WTC11 (cell line): ENCODE measurements at places on chromosomes 13 and 19.

GRCh38 chr13:40161931-40162330 is 504.5 kb downstream of the FOXO1 start:
- no peaks in the 10 kb centered on the region for H3K36me3 ChIP-seq
- no peak for DNase-seq
- peaks cover 4% of the 10 kb centered on the region; the same call in 1 of the 2 replicates for H3K4me1 ChIP-seq

DNA sequence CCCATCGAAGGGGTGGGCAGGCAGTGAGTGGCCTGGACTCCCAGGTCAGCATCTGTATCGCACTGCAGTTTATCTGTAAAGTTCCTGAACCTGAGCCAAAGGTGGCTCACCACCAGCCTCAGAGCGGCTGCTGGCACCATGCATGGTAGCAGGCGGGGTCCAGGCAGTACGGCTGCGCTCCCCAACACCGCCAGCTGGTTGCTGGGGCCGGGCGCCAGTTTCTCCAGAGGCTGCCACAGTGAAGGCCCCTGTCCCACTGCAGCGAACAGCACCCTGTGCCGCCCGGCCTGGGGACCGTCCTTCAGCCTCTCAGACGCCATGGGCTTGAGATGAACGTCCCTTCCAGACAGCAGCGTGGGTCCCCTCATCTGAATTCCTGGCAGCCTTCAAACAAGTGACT is 109.8 kb downstream of the KDM4B start:
- H3K27ac ChIP-seq = no peak overlapping the region
- peaks cover 22% of the 10 kb centered on the region for H3K36me3 ChIP-seq
- peaks cover 12% of the 10 kb centered on the region for H3K4me1 ChIP-seq
- no peak overlapping the region for H3K4me3 ChIP-seq
- DNase-seq = no peak

GRCh38 chr19:33689138-33689746 is 67.5 kb downstream of the CHST8 start:
- H3K27me3 ChIP-seq = no peaks in the 10 kb centered on the region; the same call in 1 of the 2 replicates
- H3K27ac ChIP-seq = no peak overlapping the region

- H3K27ac ChIP-seq = no peak overlapping the region
- DNase-seq = no peak
- H3K4me3 ChIP-seq = no peak overlapping the region
- H3K4me1 ChIP-seq = peaks cover 29% of the 10 kb centered on the region
- H3K27me3 ChIP-seq = peaks cover 7% of the 10 kb centered on the region
Observed at GRCh38 chr13:30294004-30294403, 13.3 kb downstream of the KATNAL1 start.

- no peaks in the 10 kb centered on the region for H3K36me3 ChIP-seq
- H3K4me3 ChIP-seq = no peak overlapping the region
- H3K27ac ChIP-seq = no peak overlapping the region
- DNase-seq = no peak
- H3K27me3 ChIP-seq = no peaks in the 10 kb centered on the region
Observed at GRCh38 chr13:95192998-95193397, 108.3 kb downstream of the ABCC4 start.
